ENCODE measurements at places on chromosomes 1 and 21.

DNA sequence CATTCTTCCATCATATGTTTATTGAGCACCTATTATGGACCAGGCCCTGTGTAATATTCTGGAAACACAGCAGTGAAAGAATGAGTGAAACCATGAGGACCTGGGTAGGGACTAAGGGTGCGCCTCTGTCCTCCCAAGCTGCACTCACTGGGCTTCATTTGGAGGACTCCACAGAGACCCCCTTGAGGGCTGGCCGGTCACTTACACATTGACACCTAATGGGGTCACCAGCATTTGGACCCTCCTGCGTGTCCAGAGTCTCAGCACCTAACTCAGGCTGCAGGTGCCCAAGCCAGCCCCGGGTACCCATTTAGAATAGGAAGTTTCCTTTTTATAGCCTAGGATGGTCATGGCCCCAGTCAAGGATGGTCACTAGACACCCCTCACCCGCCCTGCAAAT lies 2.8 kb upstream of the FNDC5 start:
- no peak for DNase-seq

DNA sequence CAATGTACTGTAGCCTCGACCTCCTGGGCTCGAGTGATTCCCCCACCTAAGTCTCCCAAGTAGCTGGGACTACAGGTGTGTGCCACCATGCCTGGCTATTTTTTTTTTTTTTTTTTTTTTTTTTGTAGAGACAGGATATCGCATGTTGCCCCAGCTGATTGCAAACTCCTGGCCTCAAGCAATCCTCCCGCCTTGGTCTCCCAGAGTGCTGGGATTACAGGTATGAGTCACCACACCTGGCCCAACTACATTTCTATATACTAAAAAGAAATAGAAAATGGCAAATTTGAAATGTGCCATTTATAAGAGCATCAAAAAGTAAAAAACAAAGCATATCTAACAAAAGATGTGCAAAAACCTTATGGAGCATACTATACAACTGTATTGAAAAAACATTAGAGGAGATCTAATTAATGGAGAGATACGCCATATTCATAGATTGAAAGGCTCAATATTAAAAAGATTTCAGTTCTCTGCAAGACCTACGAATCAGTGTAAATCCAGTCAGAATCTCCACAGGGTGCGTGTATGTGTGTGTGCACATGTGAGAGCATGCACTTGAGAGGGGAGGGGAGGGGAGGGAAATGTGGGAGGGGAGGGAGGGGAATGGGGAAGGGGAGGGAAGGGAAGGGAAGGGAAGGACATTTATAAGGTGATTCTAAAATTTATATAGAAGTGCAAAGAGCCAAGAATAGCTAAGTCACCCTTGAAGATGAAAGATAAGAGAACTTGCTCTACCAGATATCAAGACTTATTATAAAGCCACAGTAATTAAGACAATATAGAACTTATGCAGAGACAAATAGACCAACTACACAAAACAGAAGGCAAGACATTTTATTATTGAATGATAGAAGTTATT lies 15.5 kb upstream of the PADI4 start:
- no peak for DNase-seq

GRCh38 chr1:2396059-2396458 lies 4.4 kb downstream of the RER1 start:
- no peak for DNase-seq

GRCh38 chr1:169914531-169914930 lies 20.8 kb upstream of the SCYL3 start:
- no peak for DNase-seq

DNA sequence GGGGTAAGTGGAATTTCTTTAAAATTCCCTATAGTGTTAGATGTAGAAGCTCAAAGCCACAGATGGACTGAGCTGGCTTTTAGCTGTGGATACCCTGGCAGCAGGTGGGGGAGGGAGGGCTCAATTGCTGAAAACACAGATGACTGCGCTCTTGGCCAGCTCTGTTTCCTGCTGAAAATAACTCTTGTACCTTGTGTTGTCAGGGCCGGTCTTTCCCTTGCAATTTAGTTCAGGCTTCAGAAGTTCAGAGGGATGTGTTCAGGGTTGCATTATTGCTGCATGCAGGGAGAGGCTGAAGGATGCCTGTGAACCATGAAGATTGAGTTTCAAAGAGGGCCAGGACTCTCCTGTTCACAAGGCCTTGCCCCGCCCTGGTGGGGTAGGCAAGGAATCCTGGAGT lies 58.1 kb upstream of the GCLM start:
- no peak for DNase-seq

DNA sequence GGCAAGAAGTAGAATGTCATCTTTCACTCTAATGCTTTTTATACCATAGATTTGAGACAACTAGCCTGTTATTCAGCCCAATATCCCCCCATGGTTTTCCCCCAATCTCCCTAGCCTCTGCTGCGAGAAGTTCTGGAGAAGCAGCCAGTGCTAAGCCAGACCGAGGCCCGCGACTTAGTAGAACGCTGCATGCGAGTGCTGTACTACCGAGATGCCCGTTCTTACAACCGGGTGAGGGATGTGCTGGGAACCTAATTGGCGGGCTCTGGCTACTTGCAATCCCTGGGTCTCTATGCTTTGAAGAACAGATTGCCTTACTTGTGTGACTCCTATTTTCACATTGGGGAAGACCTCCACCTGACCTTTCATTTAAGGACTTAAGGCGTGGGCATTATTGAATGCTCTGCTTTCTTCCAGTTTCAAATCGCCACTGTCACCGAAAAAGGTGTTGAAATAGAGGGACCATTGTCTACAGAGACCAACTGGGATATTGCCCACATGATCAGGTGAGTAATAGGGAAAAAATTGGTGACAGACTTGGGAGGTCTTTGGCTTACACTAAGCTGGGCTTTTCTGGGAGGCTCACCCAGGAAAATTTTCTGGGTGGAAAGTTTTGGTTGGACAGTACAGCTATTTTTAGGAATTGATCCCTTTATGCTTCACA lies 1.9 kb downstream of the PSMB4 start:
- DNase-seq = no peak

DNA sequence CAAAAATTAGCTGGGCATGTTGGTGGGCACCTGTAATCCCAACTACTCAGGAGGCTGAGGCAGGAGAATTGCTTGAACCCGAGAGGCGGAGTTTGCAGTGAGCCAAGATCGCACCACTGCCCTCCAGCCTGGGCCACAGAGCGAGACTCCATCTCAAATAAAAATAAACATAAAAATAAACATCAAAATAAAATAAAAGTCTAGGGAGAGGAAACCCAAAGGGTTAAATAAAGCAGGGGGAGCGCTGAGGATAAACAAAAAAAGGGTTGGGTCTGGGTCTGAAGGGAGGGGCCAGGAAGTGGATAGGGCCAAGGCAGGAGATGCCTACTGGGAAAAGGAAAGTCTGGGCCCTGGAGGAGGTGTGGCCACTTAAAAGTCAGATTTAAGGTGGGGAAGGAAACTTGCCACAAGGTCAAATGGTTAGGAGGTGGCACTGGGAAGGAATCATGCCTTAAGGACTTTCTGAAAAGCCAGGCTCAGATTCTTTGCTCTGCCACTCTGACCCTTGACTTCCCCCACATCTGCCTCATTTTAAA lies 150.0 kb downstream of the ADSS2 start:
- DNase-seq = no peak

DNA sequence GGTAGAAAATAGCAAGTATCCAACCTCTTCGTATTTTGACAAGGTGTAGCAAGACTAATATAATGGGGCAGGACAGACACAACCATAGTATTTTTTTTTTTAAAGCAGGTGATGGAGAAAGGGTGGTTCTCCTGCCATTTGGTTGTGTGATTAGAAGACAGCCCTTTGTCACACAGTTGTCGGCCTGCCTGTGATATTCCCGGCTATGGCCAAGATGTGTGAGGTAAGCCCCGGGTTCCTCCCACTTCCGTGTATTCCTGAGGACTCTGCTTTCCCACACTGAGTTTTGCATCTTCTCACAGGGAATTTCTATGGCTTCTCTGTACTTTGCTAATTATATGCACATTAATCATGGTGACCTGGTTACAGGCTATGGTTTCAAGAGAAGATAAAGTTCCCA lies 35.9 kb downstream of the ZNF496 start:
- no peak for DNase-seq

DNA sequence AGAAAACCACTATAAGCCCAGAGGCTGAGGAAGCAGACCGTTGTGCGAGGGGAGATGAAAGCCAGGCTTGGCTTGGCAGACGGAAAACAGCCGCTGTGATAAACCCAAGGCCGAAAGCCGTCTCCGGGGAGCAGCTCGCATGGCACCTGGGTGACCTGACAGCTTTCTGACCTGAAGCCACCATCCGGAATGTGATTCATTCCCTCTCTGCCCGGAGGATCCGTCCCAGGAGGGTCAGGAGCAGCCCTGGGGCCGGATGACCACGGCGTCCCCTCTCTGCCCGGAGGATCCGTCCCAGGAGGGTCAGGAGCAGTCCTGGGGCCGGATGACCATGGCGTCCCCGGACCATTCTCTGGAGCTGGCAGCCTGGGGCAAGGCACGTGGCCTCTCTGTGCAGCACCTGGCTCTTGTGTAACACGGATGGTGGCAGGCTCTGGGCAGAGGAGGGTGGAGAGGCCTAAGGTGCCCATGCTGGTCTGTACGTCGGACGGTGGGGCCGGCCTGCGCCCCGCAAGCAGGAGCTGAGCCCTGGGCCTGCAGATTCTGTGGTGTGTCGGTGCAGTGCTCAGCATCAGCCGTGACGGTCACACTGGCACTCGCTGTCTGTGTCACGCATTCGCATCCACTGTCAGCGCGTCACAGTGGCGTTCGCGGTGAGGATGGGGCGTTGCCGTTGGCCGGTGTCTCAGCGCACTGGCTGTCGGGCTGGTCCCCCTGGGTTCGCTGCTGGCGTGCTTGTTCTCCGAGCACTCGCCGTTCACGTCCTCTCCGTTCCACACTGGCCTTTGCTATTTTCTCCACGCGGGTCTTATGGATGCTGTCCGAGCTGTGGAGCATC lies 50.3 kb downstream of the SLX9 start:
- DNase-seq = no peak

DNA sequence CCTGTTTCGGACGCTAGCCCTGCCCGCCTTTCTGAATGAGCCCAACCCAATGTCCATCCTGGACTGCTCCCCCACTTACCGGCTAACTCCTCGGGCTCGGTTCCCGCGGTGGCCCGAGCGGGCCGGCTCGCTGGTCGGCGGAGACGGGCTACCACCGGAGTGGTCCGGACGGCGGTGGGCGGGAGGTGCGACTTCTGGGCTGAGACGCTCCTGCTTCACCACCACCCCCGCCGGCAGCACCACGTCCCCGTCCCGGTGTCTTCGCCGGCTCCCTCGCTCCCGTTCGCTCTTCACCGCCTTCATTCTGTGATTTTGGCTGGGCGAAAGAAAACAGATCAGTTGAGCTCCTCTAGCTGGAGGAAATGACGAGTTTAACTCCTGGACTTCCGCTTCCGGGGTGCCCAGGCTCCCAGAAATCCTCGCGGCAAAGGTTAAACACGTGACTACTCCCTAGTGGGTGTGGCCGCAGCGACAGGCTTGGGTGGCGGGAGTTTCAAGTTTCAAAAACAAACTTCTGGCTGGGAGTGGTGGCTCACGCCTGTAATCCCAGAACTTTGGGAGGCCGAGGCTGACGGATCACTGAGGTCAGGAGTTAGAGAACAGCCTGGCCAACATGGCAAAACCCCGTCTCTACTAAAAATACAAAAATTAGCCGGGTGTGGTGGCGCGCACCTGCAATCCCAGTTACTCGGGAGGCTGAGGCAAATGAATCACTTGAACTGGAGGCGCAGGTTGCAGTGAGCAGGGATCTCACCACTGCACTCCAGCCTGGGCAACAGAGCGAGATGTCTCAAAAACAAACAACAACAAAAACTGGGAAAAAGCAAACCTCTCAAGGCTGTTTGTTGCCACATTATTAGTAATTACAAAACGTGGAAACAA lies at the start of gene SNIP1:
SNIP1 (minus strand) TSS at position 367 of the 882 bp plus-strand sequence; CDS start at position 303, 64 bp downstream.
- DNase-seq = peak; percentile 59

DNA sequence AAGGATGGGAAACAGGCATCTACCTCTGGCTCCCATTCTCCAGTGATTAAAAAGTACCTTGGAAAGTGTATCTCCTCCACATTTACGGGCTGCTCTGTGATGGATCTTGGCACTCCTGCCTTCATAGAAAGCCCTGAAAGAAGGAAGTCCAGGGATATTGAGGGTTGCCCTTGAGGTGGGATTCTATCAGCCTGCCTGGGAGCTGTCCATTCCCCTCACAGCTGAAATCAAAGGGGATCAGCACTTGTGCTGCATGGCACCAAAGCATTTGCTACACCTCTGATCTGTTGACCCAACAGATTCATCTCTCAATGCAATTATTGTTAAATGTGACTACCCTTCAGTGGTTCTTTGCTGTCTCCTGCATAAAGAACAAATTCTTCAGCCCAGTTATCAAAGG lies 442.0 kb upstream of the RUNX1 start:
- no peak for DNase-seq

- DNase-seq = no peak
These were observed 10.9 kb downstream of the SMAP2 start for GRCh38 chr1:40384413-40384762.

DNA sequence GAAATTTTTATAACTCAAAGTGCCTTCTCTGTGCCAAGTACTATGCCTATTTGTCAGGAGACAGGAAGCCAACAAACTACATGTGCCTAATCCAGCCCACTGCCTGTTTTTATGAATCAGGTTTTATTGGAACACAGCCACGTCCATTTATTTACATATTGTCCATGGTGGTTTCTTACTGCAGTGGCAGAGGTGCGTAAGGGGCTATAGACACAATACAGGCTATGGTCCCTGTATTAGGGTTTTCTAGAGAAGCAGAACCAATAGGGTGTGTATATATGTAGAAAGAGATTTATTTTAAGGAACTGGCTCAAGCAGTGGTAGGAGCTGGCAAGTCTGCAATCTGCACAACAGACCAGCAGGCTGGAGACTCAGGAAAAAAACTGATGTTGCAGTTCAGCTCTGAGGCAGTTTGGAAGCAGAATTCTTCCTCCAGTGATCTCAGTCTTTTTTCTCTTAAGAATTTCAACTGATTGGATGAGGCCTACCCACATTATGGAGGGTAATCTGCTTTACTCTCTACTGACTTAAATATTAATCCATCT lies 15.4 kb downstream of the PPIE start:
- DNase-seq = no peak

GRCh38 chr1:108854221-108855019 lies 2.5 kb downstream of the AKNAD1 start:
- no peak for DNase-seq

DNA sequence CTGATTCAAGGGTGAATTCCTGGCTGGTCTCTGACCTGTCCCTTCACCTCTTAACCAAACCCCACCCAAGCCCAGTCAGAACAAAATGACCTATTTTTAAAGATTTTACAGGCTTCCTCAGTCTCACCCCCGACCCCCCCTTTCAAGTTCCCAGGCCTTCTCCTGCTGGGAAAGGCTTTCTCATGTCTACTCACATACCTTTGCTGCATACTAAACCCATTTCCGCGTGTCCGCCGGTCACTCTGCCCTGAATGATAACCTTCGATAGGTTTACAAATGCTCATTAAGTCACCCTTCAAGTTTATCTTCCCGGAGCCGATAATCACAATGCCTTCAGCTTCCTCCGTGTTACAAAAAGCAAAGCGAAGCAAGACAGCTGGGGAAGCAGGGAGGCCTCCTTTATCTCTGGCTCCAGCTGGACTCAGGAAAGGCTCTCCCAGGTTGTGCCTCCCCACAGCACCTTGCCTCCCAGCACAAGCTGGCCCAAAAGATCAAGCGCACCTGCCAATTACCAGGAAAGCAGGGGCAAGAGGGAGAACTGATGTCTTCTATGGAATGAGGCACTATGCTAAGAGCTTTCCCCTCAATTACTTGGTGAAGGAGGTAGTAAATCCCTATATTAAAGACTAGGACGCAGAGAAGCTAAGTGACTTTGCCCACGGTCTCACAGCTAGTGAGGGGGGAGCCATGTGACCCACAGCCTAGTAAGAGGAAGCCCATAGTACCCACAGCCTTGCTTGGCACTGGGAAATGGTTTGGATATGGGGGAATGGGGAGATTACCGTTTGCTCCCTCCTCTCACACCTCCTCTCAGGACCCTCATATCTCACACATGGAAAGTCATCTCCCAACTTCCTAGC lies 15.9 kb downstream of the SMIM12 start:
- DNase-seq = no peak

All from esophagus squamous epithelium (tissue), 5 donors.